ENCODE measurements at places on chromosomes 1 and 21.
A peak's percentile ranks its signal among the peaks of the same experiment; 100 is the strongest.

DNA sequence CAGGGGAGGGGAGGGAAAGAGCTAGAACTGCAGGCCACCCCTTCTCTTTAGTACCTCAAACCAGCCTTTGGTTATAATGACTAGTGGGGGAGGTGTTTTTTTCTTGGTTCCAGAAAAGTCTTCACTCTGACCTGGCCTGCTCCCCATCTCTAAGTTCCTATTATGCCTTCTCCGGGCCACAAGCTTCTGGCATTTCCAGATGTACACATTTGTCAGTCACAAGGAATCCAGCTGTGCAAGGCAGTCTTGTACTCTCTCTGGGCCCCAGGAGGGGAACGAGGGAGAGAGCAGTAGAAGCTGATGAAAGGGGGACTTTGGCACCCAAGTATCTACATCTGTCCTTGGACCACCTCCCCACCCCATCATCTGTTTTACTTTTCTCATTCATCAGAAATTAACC lies 2.7 kb upstream of the FALEC start:
- DNase-seq, result no peak

DNA sequence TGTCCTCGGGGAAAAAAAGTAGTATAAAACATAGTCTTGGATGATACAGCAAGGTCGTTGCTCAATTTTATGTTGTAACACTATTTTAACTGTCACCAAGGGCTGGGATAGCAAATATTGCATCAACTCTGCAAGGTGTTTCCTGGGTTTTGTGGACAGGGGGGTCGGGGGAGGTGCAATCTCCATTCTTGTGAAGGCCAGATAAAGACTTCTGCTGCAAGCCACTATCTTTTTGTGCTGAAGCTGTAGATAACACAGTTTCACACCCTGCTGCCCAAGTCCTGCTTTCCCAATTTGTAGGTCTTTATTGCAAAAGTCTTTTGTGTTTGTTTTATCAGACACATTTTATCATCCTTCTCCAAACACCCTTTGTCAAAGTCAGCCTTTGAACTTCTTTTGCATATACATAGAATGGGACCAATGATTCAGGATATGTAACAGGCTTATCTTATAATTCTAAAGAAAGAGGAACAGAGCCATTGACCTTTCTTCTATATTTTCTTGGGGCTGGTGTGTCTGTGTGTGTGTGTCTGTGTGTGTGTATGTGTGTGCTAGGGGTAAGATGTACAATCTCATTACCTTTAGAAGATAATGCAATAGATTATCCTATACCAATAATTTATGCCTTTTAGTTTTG lies 140.6 kb downstream of the RUNX1 start:
- DNase-seq, result no peak

- no peak for DNase-seq
Observed at GRCh38 chr1:208105756-208106155, 138.4 kb downstream of the PLXNA2 start.

GRCh38 chr1:93205892-93206566 lies 25.5 kb downstream of the CCDC18 start:
- DNase-seq, result no peak

GRCh38 chr1:161137881-161138280 lies 5.4 kb upstream of the DEDD start:
- no peak for DNase-seq

DNA sequence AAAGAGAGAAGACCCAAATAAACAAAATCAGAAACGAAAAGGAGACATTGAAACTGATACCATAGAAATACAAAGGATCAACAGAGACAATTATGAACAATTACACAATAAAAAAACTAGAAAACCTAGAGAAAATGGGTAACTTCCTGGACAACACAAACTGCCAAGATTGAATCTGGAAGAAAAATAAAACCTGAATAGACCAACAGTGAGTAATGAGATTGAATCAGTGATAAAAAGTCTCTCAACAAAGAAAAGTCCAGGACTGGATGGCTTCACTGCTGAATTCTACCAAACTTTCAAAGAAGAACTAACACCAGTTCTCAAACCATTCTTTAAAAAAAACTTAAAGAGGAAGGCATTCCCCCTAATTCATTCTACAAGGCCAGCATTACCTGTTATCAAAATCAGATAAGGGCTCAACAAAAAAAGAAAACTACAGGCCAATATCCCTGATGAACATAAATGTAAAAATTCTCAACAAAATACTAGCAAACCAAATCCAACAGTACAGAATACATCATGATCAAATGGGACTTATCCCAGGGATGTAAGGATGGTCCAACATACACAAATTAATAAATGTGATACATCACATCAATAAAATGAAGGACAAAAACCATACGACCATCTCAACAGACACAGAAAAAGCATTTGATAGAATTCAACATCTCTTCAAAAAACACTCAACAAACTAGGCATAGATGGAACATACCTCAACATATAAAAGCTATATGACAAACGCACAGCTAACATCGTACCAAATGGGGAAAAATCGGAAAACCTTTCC lies 119.9 kb downstream of the ACBD6 start:
- peak; percentile 27 for DNase-seq
